ENCODE measurements at places on chromosomes 6 and 20. TPM values are rescaled to one million over a fixed set of nuclear protein-coding genes. Genes with fewer than 3 reads are reported as not detected.

DNA sequence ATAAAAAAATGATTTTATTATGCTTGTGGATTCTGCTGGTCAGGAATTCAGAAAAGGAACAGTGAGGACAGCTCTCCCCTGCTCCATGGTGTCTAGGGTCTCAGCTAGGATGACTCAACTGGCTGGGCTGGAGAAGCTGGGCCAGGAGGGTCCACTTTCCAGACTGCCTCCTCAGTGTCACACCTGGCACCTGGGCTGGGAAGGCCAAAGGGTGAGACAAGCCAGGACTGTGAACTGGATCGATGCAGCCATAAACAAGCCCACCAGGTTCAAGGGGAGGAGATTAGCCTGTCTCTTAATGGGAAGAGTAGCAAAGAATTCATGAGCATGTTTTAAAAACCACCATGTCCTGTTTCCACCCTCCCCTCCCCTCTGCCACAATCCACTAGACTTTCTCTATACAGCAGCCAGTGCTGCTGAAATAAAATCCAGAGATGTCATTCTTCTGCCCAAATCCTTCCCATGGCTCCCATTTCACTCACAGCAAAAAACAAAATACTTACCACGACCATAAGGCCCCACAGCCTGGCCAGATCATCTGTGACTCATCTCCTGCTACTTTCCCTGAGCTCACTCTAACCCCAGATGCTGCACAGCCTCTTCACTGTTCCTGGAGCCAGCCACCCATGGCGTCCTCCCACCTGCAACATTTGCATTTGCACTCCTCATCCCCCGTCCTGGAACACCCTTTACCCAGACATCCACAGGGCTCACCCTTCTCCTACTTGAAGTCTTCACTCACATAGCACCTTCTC, 13.8 kb downstream of the SPTLC3 start:
- no peak for DNase-seq

The WFDC12 gene
- not detected for polyA plus RNA-seq

GRCh38 chr6:40346246-40346645, 240.9 kb downstream of the LRFN2 start:
- no peak for DNase-seq

- DNase-seq, result no peak
Observed at GRCh38 chr20:50658804-50659380, 32.5 kb downstream of the RIPOR3 start.

DNA sequence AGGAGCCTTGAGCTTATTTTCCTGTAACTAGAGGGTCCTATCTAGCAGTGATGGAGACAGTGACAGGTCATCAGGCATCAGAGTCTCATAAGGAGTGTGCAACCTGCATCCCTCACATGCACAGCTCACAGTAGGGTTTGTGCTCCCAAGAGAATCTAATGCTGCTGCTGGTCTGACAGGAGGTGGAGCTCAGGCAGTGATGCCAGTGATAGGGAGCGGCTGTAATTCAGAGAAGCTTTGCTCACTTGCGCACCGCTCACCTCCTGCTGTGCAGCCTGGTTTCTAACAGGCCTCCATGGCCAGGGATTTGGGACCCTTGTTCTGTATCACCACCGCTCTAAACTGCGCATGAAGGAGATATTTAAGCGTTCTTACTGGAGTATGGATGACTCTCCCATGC, 5.3 kb downstream of the KIF25 start:
- DNase-seq, result no peak

The EBF4 gene
- 2.8 TPM for polyA plus RNA-seq

DNA sequence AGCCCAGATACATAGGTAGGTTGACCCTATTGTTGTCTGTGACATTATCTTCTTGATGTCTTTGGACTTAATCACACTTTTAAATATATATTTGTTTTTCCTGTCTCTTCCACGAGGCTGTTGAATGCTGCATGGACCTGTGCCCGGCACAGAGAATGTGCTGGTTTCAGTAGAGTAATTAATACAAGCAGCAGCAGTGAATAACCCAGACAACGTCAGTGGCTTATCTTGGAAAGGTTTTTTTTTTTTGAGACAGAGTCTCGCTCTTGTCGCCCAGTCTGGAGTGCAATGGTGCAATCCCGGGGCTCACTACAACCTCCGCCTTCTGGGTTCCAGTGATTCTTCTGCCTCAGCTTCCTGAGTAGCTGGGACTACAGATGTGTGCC, 108.2 kb downstream of the CDH26 start:
- DNase-seq, result no peak

DNA sequence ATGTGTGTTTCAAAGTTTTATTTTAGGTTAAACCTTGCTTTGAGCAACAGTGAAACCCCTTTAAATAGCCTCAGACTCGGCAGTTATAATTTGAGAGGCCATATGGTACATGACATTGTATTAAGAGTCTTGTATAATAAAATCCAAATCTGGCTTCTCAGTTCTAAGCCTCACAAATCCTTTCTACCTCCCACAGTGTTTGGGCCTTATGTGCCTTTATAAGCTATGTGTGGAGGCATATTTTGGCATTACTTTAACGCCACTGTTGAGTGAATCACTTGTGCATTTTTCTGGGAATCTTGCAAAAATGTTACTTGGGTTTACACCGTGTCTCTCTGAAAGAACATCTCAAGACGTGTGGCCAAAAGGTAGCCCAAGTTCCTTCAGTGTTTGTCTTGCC, 152.4 kb downstream of the COL9A1 start:
- no peak for DNase-seq
